ENCODE measurements at places on chromosomes 5 and 9.

DNA sequence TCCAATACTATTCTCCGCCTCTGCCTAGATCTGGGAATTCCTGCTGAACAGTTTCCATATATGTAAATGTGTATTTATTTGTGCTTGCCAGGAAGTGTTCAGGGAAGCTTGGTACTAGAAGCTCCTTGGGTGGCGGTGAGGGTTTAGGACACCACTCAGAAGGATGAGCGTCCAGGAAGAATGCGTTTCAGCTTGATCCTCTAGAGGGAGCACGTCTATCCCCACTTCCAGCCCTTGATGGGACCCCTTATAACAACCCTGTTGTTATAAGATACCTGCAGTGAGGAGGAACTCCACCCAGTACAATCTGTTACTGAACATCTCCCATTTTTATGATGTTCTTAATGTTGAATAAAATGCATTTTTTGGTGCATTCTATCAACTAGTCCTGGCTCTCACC, 88.9 kb downstream of the CYFIP2 start:
- DNase-seq = no peak

GRCh38 chr9:95055851-95056551, 261.5 kb downstream of the FANCC start:
- no peak for DNase-seq

- DNase-seq = no peak
Measured at GRCh38 chr5:174303035-174303434, 257.5 kb downstream of the NSG2 start.

DNA sequence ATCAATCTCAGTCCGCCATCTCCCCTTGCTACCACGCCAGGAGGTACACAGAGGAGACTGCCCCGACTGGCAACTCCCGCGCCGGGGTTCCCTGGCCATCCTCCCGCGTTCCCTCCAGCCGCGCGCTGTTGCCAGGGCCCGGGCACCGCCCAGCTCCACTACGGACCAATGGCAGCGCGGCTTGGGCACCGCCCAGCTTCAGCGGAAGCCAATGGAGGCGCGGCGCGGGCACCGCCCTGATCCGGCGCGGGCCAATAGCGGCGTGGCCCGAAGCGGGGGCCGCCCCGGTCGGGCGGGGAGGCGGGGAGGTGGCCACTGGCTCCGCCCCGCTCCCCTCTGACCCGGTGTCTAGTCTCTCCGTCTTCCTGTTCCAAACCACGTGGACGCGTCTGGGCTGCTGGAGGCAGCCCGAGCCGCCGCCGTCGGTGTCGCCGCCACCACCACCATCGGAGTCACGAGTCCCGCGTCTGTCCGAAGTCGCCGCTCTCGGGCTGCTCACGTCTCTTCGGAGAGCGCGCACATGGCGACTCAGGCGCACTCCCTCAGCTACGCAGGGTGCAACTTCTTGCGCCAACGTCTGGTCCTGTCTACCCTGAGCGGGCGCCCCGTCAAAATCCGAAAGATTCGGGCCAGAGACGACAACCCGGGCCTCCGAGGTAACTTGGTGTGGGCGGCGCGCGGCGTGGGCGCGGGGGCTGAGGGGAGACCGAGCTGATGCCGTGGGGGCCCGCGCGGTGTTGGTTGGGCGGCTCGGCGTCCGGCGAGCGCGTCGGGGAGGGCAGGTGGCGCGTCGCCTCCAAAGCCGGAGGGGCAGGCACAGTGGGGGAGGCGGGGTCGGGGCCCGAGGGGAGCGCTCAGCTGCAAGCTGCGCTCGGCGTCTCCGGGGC, at the start of gene RCL1:
TSS of gene RCL1 (plus strand) at position 373 of the 887 bp plus-strand sequence. CDS start at position 521, 148 bp downstream.
- DNase-seq = peak; percentile 96

DNA sequence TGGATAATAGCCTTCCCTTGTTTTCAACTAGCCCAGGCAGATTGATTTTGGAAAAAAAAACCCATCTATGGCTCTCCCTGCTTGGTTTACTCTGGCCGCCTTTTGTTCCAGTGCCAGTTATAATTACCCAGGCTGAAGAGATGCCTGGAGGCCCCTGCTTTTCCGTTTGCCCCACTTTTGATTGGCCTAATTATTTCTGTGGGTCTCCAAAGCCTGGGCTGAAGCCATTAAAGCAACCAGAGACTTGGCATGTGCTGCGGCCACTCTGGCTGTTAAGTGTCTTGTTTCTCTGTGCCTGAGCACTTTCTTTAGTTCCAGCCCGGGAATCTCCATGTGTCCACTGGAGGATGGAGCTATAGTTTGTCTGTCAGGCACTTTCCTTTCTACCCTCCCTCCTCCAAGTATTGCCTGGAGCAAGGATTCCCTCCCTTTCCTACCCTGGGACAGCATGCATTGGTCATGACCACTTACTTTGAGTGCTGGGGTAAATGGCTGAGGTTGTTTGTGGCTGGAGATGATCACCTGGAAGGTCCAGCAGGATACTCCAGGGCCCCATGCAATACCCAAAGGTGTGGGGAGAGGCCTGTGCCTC, 105.1 kb upstream of the CTSL start:
- DNase-seq = no peak

GRCh38 chr5:154646745-154647113, 108.4 kb upstream of the LARP1 start:
- no peak for DNase-seq

DNA sequence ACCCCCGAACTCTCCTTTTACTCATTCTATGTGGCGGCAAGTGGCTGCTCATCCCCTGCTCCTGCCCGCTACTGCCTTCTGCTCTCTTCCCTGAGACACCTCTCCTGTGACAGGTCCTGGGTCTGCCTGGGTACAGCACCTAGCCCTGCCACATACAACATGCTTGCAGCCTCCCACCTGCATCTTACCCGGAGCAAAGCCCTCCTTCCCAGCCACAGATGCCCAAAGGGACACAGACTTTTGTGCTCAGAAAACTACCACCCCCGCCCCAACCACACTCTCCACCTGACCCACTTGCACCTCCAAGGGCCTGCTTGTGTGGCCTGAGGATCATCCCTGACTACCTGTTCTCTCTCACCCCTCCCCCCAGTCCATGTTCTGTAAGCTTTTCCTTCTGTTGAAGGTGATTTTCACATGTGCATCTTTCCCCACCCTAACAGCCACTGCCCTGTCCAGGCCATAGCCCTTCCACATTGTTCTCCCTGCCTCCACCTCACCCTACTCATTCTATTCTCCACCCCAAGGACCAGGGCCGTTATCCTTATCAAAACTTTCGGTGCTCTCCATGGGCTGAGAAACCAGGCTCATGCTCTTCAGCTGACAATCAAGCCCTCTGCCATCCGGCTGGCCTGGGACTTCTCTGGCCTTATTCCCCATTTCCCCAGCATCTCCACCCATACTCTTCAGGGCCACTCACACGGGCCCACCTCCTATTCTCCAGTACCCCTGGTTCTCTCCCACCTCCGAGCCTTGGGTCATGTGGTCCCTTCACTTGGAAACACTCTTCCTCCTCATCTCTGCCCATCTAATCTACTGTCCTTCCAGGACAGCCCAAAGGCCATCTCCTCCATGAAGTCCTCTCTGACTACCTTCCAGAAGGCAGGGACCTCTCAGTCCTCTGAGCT, 46.4 kb upstream of the ALDH1B1 start:
- DNase-seq = no peak

- DNase-seq = no peak
Measured at GRCh38 chr5:64958757-64959391, 190.1 kb downstream of the CWC27 start.

DNA sequence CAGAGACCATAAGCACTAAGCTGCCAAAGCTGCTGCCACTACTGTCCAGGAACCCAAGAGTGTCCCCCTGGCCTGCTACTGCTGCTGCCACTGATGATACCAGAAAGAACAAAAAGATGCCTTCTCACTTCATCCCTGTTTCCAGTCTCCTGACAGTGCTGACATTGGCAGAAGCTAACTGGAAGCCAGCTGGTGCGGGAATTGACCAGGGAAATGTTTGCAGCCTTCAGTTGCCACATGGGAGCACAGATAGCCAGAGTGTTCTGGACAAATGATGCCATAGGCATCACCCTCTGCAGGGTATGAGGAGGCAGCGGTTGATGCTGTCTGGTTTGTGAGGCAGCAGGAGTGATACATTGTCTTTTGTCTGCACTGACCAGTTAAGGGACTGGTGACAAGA, 258.4 kb downstream of the ZSWIM6 start:
- DNase-seq = no peak

DNA sequence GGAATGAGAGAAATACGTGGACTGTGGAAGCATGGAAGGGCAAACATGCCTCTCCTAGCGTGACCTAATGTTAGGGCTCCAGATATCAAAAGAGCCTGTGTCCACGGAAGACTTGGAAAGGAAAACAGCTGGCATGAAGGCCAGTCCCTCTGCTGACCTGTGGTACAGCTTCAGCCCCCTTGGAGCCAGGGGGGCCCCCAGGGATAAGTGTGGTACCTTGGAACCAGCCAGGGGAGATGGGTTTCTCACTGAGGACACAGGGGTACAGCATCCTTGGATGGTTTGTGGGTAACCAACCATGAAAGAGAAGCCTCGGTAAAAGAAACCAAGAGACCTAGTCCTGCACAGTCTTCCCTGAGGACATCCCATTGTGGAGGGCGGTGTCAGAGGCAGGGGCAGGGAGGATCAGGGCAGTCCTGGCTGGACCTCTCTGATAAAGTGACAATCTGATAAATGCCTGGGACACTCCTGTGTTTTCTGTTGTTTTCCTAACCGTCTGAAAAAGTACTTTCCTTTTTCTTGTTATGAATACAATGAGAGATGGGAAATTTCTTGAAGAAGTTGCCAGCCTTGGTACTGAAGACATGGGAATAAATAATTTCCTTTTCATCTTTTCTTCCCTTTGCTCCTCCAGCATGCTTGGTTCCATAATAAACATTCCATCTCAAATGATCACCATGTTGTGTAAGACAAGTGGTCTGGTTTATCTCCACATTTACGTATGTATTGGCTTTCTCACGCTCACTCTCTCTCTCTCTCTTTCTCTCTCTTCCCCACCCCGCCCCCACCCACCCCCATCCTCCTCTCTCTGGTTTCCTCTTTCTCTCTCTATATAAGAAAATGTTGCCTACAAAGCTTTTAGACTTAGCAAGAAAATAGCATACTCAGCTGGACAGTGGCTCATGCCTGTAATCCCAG, 102.1 kb downstream of the SUSD1 start:
- DNase-seq = no peak

DNA sequence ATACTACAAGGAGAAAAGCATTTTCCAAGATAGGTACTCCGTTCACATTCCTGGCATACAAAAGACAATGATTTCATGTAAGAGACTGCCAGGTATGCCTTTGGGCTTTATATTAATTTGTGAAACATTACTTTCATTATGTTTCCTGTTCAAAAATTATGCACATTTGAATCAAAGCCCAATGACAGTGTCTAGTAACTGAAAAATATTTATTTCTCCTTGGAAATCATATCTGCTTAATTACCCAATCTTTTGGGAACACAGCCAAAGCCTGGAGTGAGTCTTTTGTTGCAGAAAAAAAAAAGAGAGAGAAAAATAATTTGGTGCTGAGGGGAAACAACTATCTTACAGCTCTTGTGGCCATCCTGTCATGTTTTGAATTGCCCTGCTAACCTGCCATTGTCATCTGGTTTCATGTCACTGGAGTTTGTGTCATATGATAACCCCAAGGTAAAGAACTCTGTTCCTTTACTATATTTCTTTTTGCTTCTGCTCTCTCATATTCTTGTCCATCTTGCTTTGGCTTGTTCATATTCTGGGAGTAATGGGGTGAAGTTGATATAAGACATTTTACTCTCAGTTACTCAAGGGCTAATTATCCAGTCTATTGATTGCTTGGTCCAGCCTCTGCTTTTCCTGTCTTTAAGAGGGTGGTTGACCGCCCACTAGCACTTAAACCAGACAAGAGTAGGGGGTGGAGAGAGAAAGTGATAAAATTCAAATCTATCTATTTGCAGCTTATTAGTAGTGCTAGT, 238.3 kb upstream of the NUDT12 start:
- DNase-seq = no peak

GRCh38 chr5:13932011-13932410, 12.5 kb downstream of the DNAH5 start:
- DNase-seq = no peak

- no peak for DNase-seq
Measured at GRCh38 chr9:5813824-5814223, 19.1 kb downstream of the ERMP1 start.

GRCh38 chr9:128946571-128947276, 679 bp downstream of the DOLK start:
- no peak for DNase-seq

- no peak for DNase-seq
Measured at GRCh38 chr9:101429736-101430135, 5.8 kb downstream of the ALDOB start.

DNA sequence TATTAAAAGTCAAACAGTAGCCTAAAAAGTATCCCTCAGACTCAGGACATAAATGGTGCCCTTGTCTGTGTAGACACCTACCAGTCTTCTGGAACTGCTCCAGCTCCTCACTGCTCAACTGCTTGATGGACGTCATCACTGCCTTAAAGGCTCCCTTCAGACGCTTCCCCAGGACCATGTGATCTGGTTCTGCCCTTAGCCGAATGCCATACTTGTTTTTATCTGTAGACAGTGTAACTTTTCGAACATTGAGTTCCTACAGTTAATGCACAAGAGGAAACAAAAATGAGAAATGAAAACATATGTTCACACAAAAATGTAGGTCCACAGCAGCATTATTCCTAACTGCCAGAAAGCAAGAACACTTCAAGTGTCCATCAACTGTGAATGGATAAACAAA, 46.2 kb downstream of the IARS1 start:
- DNase-seq = no peak

DNA sequence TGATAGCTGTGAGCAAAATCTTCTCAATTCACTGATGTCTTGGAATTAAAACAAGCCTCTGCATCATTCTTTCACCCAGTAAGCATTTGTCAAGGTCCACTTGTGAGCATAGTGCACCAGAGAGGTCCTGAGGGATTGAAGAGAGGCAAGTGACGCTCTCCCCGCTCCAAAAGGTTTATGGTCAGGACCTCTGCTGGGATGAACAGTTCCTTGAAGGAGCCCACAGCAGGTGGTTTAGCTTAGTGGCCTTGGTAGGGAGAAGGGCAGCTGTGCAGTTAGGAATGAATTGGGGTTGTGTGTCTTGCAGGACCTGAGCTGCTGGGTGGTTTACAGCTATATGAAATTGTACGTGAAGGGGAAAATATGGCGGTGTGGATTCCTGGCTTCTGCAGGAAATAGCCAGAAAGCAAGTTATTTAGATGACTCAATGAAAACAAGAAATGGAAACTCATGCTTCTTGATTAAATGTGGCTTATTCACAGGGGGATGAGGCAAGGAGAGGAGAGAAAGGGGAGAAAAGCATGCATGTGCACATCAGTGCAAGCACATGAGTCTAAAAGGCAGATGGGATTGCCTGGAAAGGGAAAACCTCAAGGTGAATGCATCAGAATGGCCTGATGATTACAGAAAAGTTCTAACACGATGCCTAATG, 42.0 kb downstream of the SUB1 start:
- no peak for DNase-seq

DNA sequence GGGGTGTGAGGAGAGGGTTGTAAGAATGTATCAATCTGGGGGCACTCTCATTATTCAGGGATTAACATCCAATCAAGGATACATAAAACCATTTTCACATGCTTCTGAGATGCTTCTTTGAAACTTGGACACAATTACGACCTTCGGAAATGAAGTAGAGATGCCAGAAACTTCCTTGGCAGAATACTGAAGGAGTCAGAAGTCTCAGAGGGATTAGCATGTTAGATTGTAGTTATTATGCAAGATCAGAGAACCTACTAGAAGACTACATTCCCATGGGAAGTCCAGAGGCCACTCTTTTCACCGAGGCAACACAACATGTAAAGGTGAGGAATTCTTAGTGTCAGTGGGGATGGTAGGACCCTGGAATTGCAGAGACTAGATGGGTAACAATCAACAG, 5.1 kb upstream of the SLC22A4 start:
- DNase-seq = no peak

All from activated T-helper 1 cell treated with Interleukin-2 at 50 U/mL for 16 hours (primary cell).